ENCODE measurements at places on chromosomes 3 and 15.

DNA sequence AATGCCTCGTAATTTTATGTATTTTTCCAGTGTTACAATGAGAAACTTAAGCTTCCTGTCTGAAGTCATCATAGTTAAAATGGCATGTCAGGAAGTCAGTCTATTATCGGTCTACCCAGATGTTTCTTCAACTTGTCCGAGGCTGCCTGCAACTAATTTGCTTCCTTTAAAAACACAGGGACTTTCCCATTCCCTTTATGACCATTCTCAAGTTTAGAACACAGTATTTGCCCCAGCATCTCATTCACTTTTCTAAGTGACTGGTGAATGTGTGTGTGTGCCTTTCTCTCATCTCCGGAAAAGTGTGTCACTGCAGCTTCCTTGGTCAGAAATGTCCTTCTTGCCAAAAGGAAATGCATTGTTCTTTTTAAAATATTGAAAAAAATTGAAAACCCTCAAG lies 466.6 kb downstream of the RAP2B start:
- DNase-seq, result no peak

- DNase-seq, result no peak
Observed at GRCh38 chr3:93961489-93961888, 12.2 kb downstream of the PROS1 start.

- no peak for DNase-seq
Observed at GRCh38 chr3:181839916-181840297, 128.2 kb downstream of the SOX2 start.

GRCh38 chr15:89330119-89330518 lies 4.5 kb downstream of the POLG start:
- no peak for DNase-seq

- DNase-seq, result no peak
Observed at GRCh38 chr3:30155755-30156154, 450.6 kb upstream of the TGFBR2 start.

- no peak for DNase-seq
Observed at GRCh38 chr15:91857224-91857585, 3.7 kb downstream of the SLCO3A1 start.

- no peak for DNase-seq
Observed at GRCh38 chr3:151476344-151477018, 15.6 kb upstream of the IGSF10 start.

- no peak for DNase-seq
Observed at GRCh38 chr3:46127503-46127902, 80.6 kb downstream of the CCR1 start.

DNA sequence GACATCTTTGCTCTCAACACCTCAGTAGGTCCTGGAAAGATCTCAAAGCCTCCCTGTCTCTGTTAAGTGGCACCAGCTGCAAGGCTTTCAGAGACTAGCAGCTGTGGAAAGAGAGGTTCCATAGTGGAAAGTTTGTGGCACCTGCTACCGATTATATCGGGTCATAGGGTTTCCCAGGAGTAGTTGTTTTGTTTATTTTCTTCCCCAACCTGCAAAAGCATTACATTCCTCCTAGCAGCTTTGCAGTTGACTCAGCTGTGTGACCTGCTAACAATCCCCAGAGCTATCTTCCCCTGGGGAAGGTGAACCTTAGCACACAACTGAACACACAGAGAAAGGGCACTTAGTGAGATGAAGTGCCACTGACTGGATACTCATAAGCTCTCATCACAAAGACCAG lies 598.9 kb upstream of the GRM7 start:
- DNase-seq, result no peak

DNA sequence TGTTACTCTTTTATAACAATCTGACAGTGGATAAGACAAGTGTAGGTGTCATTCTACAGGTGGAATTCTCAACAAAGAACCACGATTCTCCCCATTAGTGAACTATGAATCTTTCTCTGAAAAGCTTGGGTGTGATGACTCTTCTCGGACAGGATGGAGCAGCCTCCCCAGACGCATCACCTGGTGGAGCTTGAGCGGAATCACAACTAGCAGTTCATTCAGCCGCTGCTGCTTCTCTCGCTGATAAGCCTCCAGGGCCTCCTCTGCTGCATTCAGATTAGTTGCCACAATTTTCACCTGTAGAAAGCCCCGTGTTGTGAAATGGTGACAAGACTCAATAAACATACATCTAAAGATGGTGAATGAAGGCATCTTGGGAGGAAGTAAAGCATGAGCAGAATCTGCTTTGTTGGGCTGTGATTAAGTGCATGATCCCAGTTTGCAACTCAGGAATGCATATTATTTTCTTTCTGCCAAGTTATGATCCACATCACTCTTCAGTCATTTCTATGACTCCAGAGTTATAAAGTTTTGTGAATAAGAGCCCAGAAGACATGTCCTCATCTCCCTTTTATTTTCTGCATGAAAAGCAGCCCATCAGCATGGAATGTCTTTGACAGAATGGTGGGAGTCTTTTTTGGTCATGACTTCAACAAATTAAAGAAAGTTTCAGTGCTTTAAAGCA lies 93.6 kb downstream of the BOC start:
- DNase-seq, result no peak

- DNase-seq, result no peak
Observed at GRCh38 chr3:194801461-194802432, 116.1 kb downstream of the FAM43A start.

DNA sequence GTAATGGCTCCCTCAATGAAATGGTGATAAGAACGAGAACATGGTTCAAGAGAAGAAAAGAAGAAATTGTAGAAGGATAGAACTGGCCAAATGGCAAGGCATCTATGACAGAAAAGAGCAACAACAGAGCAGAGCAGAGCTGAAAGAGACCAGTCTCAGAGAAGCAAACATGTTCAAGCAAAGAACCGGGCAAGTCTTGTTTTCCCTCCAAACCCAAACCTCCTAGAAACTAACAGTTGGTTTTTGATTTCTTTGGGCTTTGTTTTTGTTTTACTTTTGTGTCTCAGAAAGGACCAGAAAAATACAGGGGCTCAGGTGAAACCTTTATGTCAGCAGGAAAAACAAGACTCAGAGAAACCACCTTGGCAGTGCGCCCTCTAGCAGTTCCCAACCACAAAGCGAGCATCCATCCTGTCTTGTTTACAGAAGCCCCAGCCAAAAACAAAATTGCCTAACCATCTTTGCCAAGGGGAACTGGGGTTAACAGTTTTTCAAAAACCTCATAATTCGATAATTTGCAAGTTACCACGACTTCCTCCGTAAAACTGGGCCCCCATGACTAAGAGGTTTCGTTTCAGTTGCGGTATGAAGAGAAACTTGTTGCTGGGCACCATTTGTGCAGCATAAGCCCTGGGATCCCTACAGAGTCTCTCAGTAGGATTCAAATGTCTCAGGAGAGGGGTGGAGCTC lies 159.2 kb upstream of the SLC24A5 start:
- DNase-seq, result peak; percentile 37

- DNase-seq, result no peak
Observed at GRCh38 chr3:11328196-11328945, 56.2 kb downstream of the ATG7 start.

DNA sequence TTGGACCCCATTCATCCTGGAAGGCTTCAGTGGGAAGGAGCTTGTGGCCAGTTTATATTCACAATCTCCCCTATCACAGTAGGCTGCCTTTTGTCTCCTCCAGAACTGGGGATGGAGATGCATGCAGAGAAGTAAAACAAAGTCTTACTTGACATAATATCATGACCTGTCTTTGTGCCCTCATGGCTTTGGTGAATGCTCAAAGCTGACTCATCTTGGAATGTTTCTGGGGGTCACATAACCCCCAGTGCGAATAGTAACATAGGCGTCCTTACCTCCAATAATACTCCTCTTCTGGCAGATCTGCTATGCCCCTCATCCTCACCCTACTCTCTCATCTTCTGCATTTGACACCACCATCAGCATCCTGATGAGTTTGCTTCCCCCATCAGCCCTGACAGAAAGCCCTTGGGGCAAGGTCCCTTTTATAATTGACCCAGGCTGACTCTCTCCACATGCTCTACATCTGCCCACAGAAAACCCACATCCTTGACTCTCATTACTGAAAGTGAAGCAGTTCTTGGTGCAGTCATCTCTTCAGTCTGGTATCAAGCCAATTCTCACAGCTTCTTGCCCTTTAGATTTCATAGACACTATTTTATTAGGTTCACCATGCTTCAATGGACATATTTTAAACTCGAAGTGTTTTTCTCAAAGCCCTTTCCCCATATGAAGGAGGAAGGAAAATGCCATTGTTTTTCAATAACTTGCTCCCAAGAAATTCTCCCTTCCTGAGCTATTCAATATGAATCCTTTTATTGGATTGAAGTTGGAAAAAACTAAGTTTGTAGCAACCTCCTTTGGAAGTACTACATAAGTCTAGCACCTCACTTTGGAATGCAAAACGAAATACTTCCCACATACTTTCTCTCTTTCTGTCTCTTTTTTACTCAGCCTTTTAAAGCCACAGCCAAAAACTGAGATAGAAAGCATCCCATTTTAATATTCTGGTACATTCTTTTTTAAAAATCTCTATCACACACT lies 36.6 kb downstream of the OSTN start:
- peak; percentile 54 for DNase-seq

GRCh38 chr3:48716982-48717746 lies at the start of gene IP6K2:
IP6K2 (minus strand) TSS chr3:48717221; CDS start chr3:48695291, 21,930 bp downstream.
- DNase-seq, result peak; percentile 99

DNA sequence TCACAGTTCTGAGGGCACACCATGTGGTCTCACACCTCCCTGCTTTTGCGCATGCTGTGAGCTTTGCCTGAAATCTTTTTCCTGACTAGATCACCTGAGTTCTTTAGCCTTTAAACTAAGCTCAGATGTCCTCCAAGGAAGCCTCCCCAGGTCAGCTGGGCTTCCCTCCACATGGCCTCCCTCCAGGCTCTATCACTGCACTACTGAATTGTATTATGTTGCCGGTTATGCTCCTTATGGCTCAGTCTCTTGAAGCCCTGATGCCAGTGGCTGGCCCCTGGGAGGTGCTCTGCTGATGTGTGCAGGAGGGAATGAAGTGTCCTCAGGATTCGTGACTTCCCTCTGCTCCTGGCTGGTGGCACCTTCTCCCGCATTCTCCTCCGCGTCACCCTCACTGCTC lies 93.3 kb upstream of the BLM start:
- no peak for DNase-seq

DNA sequence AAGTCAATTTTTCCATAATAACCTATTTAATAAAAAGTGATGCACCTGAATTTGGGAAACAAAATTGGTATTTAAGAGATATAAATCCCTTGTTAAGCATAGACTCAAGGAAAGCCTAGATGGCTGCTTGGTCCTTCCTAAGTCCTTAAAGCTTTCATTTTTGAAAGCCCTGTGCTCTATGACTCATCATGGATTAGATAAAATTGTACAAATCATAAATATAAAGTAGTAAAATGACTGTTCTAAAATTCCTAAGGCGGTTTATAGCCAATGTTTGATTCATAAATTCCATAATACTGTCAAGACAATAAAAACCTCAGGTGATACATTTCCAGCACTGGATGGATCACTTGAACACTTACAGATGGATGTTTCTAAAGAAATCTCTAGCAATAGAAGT lies 730.8 kb upstream of the EPHA6 start:
- DNase-seq, result no peak

DNA sequence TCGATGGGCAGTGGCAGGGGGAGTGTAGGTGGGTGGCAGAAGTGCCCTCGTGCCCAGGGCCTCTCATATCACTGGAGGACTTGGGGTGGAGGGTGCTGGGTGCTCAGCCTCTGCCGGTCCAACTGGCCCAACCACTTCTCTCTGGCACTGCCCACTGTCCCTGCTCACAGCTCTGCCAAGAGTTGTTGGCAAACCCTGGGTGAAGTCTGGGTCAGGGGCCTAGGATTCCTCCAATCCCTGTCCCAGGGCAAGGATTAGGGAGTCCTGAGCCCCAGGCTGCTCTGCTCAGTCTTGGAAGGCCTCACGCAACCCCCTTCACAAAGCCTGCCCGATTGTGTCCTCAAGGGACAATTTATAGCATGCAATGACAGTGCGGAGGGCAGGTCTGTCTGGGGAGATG lies 5.2 kb upstream of the PRKCD start:
- DNase-seq, result no peak

- no peak for DNase-seq
Observed at GRCh38 chr3:161915418-161915750, 418.8 kb downstream of the OTOL1 start.

- DNase-seq, result no peak
Observed at GRCh38 chr3:126464997-126465396, 10.7 kb downstream of the ZXDC start.

DNA sequence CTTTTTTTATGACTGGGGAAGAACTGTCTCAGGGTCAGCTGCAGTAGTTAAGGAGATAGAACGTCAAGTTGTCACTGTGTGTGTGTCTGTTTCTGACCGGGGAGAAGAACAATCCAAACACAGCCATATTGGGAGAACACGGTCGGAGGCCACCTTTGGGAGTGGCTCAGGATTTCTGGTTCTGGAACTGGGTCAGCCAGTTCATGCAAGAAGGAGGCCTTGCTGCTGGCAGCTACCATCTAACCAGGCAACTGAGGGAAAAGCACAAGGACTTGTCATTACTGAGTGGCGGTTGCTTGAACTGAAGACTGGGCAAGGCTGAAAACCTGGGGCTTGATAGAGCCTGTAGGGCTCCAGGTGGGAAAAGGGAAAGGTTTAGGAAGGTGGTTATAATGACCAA lies 24.6 kb downstream of the GLDN start:
- no peak for DNase-seq

GRCh38 chr3:52872245-52872644 lies 25.1 kb downstream of the STIMATE start:
- DNase-seq, result no peak

- no peak for DNase-seq
Observed at GRCh38 chr3:130709671-130710070, 37.0 kb downstream of the PIK3R4 start.

- no peak for DNase-seq
Observed at GRCh38 chr3:174857301-174857700, 1.8 kb upstream of the NAALADL2 start.

GRCh38 chr3:45441584-45442310 lies 53.4 kb downstream of the LARS2 start:
- DNase-seq, result no peak

DNA sequence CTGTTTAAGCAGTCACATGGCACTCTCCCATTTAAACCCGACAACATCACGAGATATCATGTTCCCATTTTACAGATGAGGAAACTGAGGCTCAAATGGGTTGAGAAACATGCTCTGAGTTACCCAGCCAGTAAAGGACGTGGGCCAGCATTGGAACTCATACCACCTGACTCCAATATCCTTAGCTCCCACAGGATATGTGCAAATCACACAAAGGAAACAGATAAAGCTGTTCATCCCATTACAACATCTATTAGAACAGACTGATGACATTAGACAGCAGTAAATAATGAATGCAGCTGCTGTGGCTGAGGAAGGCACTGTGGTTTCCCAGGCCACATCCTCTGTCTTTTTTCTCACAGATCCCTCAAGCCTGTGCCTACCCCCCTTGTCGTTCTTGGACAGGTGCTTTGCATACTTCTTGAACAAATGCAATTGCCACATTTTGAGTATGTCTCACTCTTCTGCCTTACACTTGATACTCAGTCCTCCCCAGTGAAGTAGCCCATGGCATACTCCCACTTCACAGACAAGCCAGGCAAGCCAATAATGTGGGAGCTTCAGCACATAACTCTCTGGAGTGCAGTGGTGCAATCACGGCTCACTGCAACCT lies 17.7 kb downstream of the FRMD4B start:
- DNase-seq, result peak; percentile 35
